ENCODE measurements at places on chromosomes 3 and 15.
A peak's percentile ranks its signal among the peaks of the same experiment; 100 is the strongest.

- no peak for DNase-seq
These were observed 10.6 kb upstream of the MECOM start for GRCh38 chr3:169674090-169674489.

GRCh38 chr3:11784971-11785377, 61.7 kb downstream of the TAMM41 start:
- no peak for DNase-seq

- DNase-seq: no peak
These were observed 157.6 kb downstream of the UACA start for GRCh38 chr15:70605606-70606410.

DNA sequence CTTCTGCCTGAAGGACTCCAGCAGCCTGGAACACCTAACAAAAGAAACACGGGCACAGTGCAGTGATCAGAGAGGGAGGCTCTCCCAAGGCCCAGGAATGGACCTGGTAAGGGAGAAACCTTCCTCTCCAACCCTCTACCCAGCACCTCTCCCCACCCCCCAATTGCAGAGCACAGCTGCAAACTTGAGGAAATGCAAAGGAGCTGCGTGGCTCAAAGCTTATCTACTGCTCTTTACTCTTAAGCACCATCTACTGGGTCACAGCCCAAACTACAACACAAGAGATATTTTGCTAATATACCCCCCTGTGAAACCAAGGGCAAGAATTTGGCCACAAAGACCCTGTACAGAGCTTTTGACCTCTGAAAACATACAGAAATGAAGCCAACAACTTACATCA, 328.3 kb downstream of the OXSM start:
- DNase-seq: no peak

- no peak for DNase-seq
These were observed 92.0 kb downstream of the ALCAM start for GRCh38 chr3:105458518-105459215.

DNA sequence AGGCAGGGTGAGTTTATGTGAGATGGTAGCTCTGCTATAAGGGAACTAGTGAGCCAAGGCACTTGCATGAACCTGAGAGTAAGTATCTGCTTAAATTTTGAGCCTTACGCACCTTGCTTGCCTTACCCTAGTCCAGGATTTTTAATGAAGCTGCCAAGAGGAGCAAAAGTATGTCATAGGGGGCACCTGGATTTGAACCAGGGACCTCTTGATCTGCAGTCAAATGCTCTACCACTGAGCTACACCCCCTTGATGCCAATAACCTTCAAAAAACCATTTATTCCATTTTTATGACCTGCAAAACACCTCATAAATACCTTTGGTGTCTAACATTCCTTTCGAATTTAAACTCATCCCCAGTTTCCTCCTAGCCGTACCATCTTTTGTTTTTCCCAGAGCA, 88.3 kb upstream of the ACP3 start:
- no peak for DNase-seq

DNA sequence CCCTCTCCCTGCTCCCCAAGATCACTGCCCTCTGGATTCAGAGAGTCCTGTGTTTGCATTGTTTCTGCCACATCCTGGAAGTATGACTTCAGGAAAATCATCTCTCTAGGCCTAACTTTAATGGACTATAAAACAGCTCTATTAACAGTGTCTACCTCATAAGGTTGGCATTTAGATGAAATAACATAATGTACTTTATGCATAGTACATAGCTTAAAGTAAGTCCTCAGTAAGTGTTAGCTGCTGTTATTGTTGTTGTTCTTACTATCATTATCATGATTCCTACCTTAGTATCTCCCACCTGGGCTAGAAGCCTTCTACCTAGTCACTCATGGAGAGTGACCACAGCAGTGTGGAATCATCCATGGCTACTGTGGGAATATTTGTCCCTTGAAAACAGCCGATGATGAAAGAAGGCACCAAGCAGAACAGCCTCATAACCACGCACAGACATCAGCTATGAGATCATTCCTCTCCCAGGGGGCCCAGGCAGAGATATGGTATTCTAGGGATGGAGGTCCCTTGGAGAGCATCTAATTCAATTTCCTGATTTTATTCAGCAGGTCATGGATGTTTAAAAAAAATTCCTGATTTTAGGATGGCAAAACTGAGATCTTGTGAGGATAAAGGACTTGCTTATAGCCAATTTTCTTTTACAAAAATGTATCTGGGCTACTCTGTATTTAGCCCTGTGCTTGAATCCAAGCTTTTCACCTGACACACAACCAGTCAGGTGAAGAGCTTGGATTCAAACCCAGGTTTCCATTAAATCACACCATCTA, 1.9 kb downstream of the FSD2 start:
- no peak for DNase-seq

DNA sequence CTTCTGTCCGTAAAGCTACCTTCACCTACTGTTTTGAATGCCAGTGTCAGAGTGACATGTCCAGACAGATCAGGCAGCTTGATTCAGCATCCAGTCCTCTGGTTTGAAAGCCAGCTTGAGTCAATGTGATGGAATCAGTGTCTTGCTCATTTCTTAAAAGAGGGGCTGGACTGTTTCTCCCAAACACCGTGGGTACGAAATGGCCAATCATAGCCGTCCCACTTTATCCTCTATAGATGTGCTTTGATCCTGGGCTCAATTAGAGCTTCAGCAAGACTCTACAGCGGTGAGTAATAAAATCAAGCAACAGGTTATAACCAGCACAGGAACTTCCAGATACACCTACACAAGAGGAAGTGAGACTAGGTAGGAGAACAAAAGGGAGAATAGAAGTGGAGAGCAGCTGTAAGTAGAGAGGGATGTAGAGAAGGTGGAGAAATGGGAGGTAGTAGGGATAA, 17.0 kb upstream of the OR5K1 start:
- DNase-seq: no peak

DNA sequence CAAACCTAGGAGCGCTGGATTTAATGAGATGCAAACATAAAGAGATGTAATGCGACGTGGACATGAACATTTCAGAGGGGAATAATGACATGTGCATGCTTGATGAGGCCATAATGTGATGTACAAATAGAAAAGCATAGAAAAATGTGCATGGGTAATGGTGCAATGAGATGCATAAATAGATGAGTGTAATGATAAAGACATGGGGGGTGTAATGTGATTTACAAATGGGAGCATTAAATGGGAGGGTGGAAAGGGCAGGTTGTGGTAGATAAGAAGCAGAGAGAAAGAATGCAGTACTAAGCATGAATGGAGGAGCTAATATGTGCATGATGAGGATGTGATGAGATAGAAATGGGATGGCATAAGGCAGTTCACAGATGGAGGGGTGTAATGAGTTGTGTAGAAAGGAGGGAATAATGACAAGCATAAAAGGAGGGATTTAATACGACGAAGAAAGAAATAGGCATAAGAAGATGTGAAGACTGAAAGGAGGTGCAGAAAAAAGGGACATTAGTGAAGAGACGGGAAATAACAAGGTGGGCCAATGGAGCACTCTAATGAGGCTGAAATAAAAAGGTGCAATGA, 137.5 kb upstream of the CCNL1 start:
- no peak for DNase-seq

GRCh38 chr15:34161329-34161963, 48.5 kb downstream of the KATNBL1 start:
- no peak for DNase-seq

GRCh38 chr3:126436826-126437717, 38.6 kb downstream of the ZXDC start:
- no peak for DNase-seq

DNA sequence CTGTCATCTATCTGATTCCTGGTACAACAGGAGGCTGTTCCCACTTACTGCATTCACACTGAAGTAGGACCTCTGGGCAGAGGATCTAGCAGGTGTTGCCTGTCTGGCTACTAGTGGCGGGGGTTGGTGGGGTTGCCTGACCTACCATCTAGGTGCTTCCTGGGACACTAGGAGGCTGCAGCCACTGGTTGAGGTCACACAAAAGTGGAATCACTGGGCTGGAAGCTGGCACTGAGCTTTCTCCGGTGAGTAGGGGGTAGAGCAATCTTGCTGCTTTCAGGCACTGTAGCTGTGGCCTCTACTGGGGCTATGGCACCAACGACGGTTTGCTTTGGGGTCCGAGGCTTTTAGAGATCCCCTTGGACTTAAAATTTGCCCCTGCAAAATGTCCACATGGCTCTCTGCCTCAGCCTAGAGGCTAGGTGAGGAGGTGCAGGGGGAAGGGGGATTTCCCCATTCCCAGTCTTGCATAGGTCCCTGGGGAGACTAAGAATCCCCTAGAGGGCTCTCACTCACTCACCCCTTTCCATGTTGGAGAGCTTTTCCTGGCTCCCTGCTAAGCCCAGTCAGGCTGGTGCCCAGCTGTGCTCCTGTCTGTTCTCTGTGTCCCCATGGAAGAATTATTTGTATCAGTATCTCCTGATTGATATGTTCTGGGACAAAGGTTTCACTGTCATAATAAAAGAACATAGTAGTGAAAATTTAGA, 397.7 kb upstream of the EPHA6 start:
- no peak for DNase-seq

- no peak for DNase-seq
These were observed 1.7 kb downstream of the RASSF1 start for GRCh38 chr3:50338965-50339364.

DNA sequence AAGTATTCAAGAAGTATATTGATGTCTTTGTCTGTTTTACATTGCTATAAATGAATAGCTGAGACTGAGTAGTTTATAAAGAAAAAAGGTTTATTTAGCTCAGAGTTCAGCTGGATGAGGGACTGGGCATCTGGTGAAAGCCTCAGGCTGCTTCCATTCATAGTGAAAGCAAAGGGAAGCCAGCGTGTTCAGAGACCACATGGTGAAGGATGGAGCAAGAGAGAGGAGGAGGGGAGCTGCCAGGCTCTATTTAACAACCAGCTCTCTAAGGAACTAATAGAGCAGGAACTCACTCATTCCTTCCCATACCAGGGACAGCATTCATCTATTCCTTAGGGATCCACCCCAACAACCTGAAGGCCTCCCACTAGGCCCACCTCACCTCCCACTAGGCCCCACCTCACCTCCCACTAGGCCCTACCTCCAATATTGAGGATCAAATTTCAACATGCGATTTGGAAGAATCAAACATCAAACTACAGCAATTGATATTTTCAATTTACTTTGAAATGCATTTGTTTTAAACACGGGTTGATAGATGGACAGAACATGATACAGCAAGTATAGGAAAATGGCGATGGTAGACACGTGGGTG, 167.5 kb upstream of the HES1 start:
- no peak for DNase-seq

DNA sequence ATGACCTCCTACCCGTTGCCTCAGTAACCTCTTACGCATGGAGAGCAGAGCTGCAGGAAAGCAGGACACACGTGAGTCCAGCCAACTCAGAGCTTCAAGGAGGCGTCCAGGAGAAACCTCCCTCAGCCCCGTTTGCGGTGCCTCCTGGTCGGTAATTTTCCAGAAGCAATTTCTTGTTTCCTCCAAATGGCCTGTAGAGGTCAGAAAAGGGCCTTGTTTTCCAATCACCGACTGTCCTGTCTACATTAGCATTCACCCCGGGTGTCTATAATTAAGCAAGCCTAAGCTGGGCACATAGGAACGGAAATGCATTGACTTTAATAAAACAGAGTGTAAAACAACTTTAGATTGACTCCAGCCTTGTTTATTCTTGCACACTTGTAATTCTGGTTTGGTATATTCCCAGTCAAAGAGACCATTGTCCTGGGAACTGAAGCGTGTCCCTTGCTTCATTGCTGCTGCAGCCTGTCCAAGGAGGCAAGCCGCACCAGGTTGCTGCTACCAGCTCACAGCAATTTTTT, 836.2 kb downstream of the AGBL1 start:
- peak; percentile 24 for DNase-seq

DNA sequence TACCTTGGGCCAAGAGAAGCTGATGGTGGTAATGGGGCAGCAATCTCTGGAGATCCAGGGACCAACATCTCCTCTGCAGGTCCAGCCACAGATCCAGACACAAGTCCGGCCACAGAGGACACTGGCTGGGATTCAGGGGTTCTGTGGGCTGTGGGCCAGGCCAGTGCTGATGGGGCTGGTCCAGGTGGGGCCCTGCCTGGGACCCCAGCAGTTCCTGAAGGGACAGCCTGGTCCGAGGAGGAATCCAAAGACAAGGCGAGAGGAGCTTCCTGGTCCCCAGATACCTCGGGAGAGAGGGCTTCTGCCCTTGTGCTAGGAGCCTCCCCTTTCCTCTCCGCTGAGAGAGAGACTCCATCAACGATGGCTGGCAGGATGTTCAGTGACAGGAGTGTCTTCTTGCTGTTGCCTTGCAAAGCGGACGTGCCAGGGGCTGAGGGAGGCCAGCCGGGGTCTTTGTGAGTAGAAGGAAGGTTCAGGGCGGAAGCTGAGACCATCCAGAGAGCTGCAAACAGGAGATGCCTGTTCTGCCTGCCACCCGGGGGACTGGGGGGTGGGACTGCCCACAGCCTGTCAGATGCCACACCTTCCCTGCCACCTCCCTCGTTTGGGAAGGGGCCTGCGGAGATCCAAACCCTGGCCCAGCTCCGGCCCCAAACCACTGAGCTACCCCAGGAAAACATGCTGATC, 24.5 kb upstream of the GOLGA6C start:
- no peak for DNase-seq

GRCh38 chr3:42694366-42694765, 8.2 kb downstream of the HHATL start:
- no peak for DNase-seq

- no peak for DNase-seq
These were observed 283.9 kb downstream of the RORA start for GRCh38 chr15:60945196-60945595.

DNA sequence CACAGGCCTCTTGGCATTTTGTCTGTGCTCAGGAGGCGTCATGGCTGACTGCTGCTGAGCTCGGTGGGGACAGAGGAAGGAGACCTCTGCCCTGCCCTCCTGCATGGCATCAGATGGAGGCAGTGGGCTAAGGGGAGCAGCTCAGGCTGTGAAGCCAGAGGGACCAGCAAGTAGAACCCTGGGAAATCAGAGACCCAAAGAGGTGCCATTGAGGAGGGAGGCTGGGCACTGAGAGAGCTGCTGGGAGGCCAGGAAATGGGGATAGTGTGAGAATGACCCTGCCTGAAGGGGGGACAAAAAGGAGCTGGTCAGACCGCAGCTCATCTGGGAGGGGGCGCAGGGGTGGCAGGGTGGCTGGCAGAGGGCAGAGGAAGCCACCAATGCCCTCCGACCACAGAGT, 136.8 kb downstream of the FBLN2 start:
- DNase-seq: no peak

DNA sequence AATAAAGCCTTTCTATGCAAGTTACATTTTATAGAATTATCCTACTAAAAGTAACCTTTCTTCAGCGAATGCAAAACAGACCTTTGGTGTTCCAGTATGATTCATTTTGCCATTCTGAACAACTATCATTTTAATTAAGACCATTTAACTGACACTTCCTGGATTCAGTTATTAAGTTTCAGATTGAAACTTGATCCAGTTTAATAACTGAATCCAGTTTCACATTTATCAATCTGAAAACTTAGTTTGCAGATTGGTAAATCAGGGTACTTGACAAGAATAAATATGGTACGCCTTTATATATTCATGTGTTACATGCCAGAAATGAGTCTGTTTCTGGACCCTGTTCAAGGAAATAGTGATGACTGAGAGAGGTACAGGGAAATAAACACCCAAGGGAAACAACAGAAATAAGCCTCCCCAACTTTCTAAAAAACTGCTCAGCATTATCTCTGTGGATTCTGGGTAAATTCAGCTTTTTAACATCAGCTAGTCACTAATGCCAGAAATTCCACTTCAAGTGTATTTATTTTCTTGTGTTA, 23.3 kb upstream of the NFKBIZ start:
- no peak for DNase-seq

GRCh38 chr3:52437326-52438103, 7.4 kb downstream of the SEMA3G start:
- no peak for DNase-seq
